ENCODE measurements at places on chromosomes 5 and 9. TPM values are rescaled to one million over a fixed set of nuclear protein-coding genes. Genes with fewer than 3 reads are reported as not detected.

ATP10B gene
- not detected for total RNA-seq

SMIM33 gene
- 0.14 TPM for total RNA-seq

PCDHB11 gene
- total RNA-seq = not detected

COL5A1 gene
- total RNA-seq = 0.16 TPM

ZBTB26 gene
- total RNA-seq = 4.6 TPM

TMEM174 gene
- not detected for total RNA-seq

PHYHD1 gene
- total RNA-seq = 3.1 TPM

SAXO1 gene
- total RNA-seq = not detected

LCN10 gene
- total RNA-seq = 0.15 TPM

CAST gene
- total RNA-seq = 212 TPM

C9orf43 gene
- 0.61 TPM for total RNA-seq

ST8SIA4 gene
- 54.5 TPM for total RNA-seq

NKD2 gene
- total RNA-seq = not detected

EQTN gene
- total RNA-seq = not detected

- H3K4me3 ChIP-seq = no peak overlapping the region
- peaks cover 7% of the 10 kb centered on the region for H3K4me1 ChIP-seq
- no peak overlapping the region for H3K27ac ChIP-seq
- H3K27me3 ChIP-seq = no peaks in the 10 kb centered on the region
- no peaks in the 10 kb centered on the region for H3K36me3 ChIP-seq
These were observed 39.4 kb downstream of the UBE2QL1 start for GRCh38 chr5:6488021-6488420.

DNA sequence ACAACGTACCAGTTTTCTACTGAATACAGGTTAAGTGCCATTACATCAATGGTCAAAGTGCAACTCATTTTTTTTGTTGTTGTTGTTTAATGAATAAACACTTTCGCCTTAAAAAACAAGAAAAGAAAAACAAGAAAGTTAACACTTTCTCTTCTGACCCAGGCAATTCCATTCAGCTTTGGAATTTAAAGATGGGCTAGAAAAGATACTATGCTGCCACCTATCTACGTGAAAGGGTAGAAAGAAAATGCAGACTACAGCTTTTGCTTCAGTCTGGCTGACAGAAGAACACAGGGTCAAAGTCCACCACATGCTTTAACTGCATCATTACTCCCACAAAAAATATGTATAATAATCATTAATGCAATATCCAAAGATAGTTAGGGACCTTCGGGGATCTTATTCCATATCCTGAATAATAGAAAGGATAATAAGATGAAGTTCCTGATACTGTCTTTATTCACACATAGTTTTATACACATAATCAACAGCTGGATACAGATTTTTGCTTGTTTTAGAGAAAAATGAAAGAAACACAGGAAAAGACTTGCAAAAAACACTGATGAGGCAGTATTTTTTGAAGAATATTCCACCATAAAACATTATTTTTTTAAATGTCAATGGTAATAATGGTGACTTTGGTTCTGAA is 40.4 kb downstream of the ZDHHC21 start:
- H3K4me3 ChIP-seq = no peak overlapping the region
- H3K36me3 ChIP-seq = no peaks in the 10 kb centered on the region

GRCh38 chr9:27386571-27387091 is 89.7 kb upstream of the EQTN start:
- H3K27me3 ChIP-seq = no peaks in the 10 kb centered on the region
- H3K4me1 ChIP-seq = no peaks in the 10 kb centered on the region
- H3K4me3 ChIP-seq = no peak overlapping the region
- no peak for DNase-seq
- H3K36me3 ChIP-seq = no peaks in the 10 kb centered on the region

- no peaks in the 10 kb centered on the region for H3K36me3 ChIP-seq
- DNase-seq = no peak
- H3K27me3 ChIP-seq = no peaks in the 10 kb centered on the region
- H3K4me1 ChIP-seq = no peaks in the 10 kb centered on the region
- H3K4me3 ChIP-seq = no peak overlapping the region
These were observed 12.4 kb downstream of the SPATA31E1 start for GRCh38 chr9:87894998-87895625.

DNA sequence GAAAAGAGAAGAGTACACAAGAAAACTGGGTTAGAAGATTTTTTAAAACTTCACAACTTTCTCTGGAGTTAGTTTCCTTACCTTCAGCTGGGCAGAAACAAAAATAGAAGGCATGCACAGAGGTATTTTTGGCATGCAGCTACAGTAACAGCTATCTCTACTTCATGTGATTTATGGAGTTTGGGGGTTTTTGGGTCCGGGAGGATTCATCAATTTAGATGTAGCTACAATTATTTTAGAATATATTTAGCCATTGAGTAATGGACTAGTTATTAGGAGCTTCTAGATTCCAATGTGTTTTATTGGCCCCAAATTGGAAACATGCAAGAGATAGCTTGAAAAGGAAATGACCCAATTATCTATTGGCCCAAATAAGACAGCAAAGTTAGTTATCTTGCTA is 91.6 kb upstream of the TNFAIP8 start:
- no peak overlapping the region for H3K4me3 ChIP-seq
- peaks cover 6% of the 10 kb centered on the region for H3K4me1 ChIP-seq
- peaks cover 11% of the 10 kb centered on the region for H3K36me3 ChIP-seq
- H3K27ac ChIP-seq = no peak overlapping the region
- H3K27me3 ChIP-seq = no peaks in the 10 kb centered on the region
- no peak for DNase-seq

- no peak overlapping the region for H3K27ac ChIP-seq
- H3K27me3 ChIP-seq = no peaks in the 10 kb centered on the region
- no peaks in the 10 kb centered on the region for H3K4me1 ChIP-seq
These were observed 537.1 kb upstream of the CDH18 start for GRCh38 chr5:20524991-20525529.

- no peak for DNase-seq
- no peaks in the 10 kb centered on the region for H3K36me3 ChIP-seq
- H3K4me3 ChIP-seq = no peak overlapping the region
These were observed 17.0 kb downstream of the FGFR4 start for GRCh38 chr5:177103523-177104253.

- DNase-seq = no peak
- no peak overlapping the region for H3K27ac ChIP-seq
- H3K4me3 ChIP-seq = no peak overlapping the region
- no peaks in the 10 kb centered on the region for H3K4me1 ChIP-seq
These were observed 83.2 kb downstream of the DTWD2 start for GRCh38 chr5:118905196-118905595.

DNA sequence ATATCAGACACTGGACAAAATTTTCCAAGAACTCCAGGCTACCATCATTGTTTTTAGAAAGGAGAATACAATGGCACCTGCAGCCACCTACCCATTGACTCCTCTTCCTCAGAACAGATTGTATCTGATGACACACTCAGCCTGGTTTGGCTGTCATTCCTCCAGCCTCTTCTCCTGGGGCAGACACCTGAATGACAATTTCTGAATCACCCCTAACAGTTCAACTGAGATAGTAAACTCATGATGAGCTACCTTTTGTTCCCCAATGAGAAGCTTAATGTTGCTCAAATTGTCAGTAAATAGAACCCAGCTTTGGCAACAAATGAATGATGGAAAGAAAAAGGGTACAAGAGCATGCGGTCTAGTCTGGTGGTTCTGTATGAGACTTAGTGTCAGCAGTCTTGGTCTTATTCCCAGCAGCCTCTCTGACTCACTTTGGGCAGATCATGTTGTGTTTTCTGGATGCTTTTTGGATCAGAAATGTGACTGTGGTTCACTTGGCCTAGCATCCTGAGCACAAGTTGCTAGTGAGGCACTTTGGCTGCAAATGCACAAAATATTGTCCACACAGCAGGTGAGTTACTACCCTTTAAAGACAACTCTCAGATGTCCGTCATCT is 78.3 kb downstream of the MAMDC2 start:
- no peaks in the 10 kb centered on the region for H3K27me3 ChIP-seq
- H3K4me3 ChIP-seq = no peak overlapping the region
- H3K4me1 ChIP-seq = no peaks in the 10 kb centered on the region
- H3K27ac ChIP-seq = no peak overlapping the region
- no peaks in the 10 kb centered on the region for H3K36me3 ChIP-seq

DNA sequence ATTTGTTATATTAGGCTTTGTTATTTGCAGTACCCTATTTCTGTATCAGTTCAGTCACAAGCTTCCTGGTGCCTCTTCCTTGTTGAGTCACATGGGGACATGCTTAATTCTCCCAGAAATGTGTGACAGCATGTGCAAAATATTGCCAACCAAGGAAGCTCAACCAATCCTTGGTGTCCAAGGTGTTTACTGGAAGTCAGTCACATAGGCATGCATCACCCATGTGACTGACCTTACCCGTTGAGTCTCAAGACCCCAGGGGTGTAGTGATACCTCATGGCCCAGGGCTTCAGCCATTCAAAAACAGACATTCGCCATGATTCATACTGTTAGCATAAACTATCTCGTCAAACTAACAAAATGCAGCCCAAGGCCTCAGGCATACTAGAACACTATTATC is 9.3 kb upstream of the ANKDD1B start:
- H3K27me3 ChIP-seq = no peaks in the 10 kb centered on the region
- H3K27ac ChIP-seq = no peak overlapping the region
- no peak for DNase-seq
- no peak overlapping the region for H3K4me3 ChIP-seq
- no peaks in the 10 kb centered on the region for H3K36me3 ChIP-seq
- peaks cover 4% of the 10 kb centered on the region for H3K4me1 ChIP-seq

DNA sequence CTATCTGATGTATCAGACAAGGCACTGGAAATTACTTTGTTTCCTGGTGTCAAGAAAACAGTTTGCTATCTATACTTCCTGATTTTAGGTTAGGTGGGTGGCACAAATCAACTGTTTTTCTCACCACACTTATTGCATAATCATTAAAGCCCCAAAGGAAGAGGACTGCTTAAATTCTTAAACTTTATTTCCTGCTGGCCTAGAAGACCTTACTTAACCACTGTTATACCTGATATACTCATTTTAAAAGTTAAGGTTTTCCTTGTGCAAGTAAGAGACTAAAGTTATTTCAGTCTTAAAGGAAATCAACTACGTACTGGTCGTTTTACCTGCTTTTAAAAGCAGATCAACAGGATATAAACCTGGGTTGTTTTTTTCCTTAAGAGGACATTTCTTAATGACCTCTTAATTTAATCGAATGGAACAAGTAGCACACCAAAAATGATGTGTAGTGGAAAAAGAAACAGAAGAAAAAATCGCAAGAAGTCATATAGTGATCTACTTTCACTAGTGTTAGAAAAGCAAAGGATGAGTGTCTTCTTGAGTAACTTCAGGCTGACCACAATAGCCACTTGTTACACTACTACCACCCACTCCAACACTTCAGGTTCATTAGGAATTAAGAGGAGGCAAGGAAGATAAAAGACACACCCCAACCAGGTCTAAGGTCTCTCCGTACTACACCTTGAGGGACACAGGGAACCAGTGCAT is 974 bp downstream of the CLINT1 start:
- peak overlapping the region; percentile 85 for H3K27ac ChIP-seq
- H3K4me3 ChIP-seq = peak overlapping the region; percentile 96
- H3K4me1 ChIP-seq = peaks cover 7% of the 10 kb centered on the region
- DNase-seq = no peak
- peaks cover 6% of the 10 kb centered on the region for H3K36me3 ChIP-seq

GRCh38 chr5:50709471-50709870 is 43.0 kb downstream of the PARP8 start:
- peaks cover 70% of the 10 kb centered on the region for H3K4me1 ChIP-seq
- no peaks in the 10 kb centered on the region for H3K36me3 ChIP-seq
- no peak overlapping the region for H3K4me3 ChIP-seq
- H3K27ac ChIP-seq = peak overlapping the region; percentile 50

- no peak overlapping the region for H3K4me3 ChIP-seq
- no peak for DNase-seq
- H3K36me3 ChIP-seq = no peaks in the 10 kb centered on the region
- no peaks in the 10 kb centered on the region for H3K4me1 ChIP-seq
- H3K27me3 ChIP-seq = no peaks in the 10 kb centered on the region
- no peak overlapping the region for H3K27ac ChIP-seq
These were observed 171.7 kb downstream of the ATPSCKMT start for GRCh38 chr5:10077791-10078545.

- H3K27ac ChIP-seq = no peak overlapping the region
- no peaks in the 10 kb centered on the region for H3K36me3 ChIP-seq
- H3K27me3 ChIP-seq = no peaks in the 10 kb centered on the region
- H3K4me1 ChIP-seq = no peaks in the 10 kb centered on the region
These were observed 262.9 kb downstream of the ARRDC3 start for GRCh38 chr5:91119981-91120850.

DNA sequence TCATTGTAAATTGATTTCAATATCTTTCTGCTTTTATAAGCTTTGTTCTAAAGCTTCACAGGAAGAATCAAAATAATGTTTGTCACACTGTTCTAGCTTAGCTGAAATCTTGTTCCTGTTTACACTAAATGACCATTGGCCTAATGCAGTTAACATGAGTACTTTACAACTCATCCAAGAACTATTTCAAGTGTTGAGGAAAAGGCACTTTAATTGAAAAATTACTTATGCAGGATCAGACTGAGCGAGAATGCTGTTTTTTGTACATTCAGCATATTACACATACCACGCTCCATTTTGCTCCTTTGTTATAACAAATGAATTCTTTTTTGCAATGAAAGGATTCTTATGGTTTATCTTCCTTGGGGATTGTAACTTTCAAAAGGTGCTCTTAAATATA is 22.4 kb upstream of the SMIM15 start:
- no peak overlapping the region for H3K4me3 ChIP-seq
- no peak for DNase-seq
- no peaks in the 10 kb centered on the region for H3K36me3 ChIP-seq

DNA sequence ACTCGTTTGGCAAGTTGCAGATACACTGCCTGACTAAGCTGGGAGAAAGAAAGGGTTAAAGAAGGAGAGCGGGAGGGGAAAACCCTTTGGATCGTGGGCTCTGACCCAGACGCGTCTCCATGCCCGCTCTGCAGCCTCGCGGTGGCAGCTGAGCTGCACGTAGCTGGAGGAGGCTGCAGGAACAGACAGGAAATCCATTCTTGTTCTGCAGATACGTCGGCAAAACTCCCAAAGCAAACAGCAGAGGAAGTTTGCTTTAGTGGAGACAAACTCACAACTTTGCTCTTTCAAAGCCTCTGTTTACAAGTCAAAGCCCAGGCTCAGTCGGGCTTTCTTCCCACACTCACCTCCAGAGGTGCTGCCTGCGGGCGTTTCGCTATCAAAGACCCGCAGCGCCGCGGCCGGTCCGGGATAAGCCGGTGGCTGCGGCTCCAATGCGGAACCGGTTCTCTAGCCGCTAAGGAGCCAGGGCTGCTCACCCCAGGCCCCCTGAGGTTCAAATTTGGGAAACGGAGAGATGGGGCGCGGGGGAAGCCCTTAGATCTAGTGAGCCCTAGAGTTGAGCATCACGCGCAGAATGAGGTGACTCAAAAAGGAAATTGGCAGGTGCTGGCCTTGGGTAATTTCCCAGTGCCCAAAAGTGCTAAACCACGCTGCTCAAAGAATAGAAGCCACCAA is 60.7 kb downstream of the MAT2B start:
- no peak for DNase-seq
- H3K4me1 ChIP-seq = peaks cover 9% of the 10 kb centered on the region
- no peaks in the 10 kb centered on the region for H3K36me3 ChIP-seq
- H3K27ac ChIP-seq = no peak overlapping the region

- no peak for DNase-seq
- no peaks in the 10 kb centered on the region for H3K4me1 ChIP-seq
- no peaks in the 10 kb centered on the region for H3K36me3 ChIP-seq
- no peaks in the 10 kb centered on the region for H3K27me3 ChIP-seq
- no peak overlapping the region for H3K27ac ChIP-seq
These were observed 170.7 kb downstream of the TSSK1B start for GRCh38 chr5:113264046-113264445.

GRCh38 chr9:137777761-137778160 is 99.8 kb upstream of the CACNA1B start:
- H3K27ac ChIP-seq = no peak overlapping the region
- DNase-seq = no peak
- no peaks in the 10 kb centered on the region for H3K27me3 ChIP-seq
